Daoy (cell line): ENCODE measurements at places on chromosomes 11 and 22. TPM values are rescaled to one million over a fixed set of nuclear protein-coding genes. Genes with fewer than 3 reads are reported as not detected.
A peak's percentile ranks its signal among the peaks of the same experiment; 100 is the strongest.

The C2CD3 gene
- total RNA-seq, result 7.7 and 21.9 TPM in 2 replicates

The CHRM1 gene
- total RNA-seq, result not detected in 2 replicates

The SWAP70 gene
- total RNA-seq, result 8.9 and 9.1 TPM in 2 replicates

- DNase-seq, result no peak
These were observed 64.2 kb downstream of the MED15 start for GRCh38 chr22:20571531-20572007.

- DNase-seq, result no peak
These were observed at the start of gene IL18 for GRCh38 chr11:112163875-112164685. Gene IL18, minus strand, starts transcription at chr11:112164094. Its CDS starts 9,041 bp downstream, at chr11:112155053.

GRCh38 chr11:78725200-78725599 lies 150.5 kb upstream of the NARS2 start:
- no peak for DNase-seq

GRCh38 chr11:64472593-64473455 lies 113.9 kb downstream of the RPS6KA4 start:
- DNase-seq, result peak; percentile 57

DNA sequence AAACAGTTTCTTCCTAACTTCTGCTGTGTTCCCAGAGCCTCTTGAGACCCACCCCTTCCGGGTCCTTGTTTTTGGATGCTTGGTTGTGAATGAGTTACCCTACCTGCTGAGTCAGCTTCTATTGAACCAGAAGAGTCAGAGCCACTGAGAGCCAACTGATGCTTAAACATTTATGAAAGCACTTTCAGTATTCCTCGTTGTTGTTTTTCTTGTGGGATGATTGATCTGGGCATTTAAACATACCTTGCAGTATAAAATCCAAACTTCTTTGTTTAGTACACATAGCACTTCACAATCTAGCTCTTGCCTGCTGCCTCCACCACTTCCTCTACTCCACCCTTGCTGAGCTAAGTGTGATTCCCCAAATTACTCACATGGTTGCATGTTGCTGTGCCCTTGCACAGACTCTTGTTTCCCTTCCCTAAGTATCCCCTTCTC lies 5.5 kb downstream of the PRSS23 start:
- DNase-seq, result peak; percentile 38

GRCh38 chr11:9046481-9046880 lies 42.7 kb upstream of the NRIP3 start:
- DNase-seq, result no peak

DNA sequence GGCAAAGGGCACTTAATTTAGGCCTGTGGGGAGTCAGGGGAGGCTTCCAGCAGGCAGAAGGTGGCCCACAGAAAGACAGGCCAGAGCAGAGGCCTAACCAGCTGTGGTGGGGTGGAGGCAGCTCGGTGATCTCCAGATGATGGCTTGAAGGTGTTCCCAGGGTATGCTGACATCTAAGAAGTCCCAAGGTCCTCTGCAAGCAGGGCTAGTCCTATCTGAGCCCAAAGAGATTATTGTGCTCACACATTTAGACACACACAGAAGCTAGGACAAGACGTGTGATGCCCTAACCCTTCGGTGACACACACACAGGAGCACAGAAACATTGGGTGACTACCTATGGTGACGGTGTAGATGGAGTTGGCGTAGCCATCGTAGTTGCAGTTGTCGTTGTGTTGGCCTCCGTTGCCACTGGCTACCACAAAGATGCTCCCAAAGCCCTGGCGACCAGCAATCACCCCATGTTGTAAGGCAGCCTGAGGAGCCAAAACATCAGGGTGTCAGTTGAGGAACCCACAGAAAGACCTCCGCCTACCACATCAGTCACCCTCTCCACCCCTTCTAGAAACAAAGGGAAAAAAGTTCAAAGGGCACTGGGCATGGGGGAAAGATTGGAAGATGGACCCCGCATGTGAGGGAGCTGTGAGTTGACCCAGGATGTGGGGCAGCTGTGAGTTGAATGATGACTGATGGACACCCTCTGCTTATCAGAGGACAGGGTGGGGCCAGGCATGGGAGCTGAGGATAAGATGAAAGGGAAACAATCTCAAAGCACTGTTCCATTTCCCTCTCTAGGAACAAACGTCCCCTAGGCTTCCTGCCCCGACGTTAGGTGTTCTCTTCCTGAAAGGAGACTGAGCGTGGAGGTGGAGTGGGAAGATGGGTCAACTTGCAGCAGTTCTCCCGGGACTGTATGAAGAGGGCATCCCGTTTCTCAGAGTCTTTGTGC lies 7.9 kb downstream of the PCSK7 start:
- DNase-seq, result no peak

- no peak for DNase-seq
These were observed 24.0 kb downstream of the SWAP70 start for GRCh38 chr11:9687711-9688477.

DNA sequence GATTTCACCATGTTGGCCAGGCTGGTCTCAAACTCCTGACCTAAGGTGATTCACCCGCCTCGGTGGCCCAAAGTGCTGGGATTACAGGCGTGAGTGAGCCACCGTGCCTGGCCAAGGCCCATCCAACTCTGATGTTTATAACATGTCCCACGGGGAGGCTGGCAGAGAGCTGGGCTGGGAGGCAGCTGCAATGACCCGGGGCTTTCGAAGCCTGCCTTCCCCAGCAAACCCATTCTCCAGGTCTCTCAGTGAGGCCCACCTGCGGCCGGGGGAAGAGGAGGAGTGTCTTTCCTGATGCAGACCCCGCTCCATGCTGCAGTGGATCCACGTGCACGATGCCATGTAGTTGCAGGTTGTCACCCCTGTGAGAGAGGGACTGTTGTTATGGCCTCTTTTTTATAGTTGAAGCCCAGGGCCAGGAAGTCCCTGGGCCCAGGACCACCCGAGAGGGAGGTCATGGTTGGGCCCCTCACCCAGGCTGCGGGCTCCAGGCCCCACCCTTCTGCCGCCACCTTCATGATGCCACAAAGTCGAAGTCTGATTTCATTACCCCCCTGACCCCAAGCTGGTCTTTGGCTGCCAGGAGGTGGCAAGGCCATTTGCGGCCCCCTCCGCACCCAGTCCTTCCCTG lies 38.3 kb downstream of the KCNJ4 start:
- no peak for DNase-seq
